ENCODE measurements at places on chromosomes 2 and 18.

DNA sequence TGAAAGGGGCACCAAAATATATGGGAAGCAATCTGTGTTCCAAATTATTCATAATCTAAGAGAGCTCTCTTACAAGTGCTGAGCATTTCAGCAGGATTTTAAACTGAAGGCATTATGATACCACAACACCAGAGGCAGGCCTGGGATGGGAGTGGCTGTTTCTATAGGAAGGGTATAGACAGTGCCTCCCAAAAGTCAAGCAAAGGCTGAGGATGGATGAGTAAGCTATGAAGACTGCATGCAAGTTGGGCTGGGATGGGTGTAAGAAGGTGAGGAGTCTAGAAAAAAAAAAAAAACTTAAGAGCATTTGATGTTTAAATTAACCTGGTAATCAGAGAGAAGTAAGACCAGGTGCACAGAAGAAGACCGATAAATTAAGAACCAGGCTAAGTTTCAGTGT is 132.5 kb downstream of the OSR1 start:
- no peak for DNase-seq

GRCh38 chr2:112679484-112679883 is 33.7 kb downstream of the SLC20A1 start:
- no peak for DNase-seq

DNA sequence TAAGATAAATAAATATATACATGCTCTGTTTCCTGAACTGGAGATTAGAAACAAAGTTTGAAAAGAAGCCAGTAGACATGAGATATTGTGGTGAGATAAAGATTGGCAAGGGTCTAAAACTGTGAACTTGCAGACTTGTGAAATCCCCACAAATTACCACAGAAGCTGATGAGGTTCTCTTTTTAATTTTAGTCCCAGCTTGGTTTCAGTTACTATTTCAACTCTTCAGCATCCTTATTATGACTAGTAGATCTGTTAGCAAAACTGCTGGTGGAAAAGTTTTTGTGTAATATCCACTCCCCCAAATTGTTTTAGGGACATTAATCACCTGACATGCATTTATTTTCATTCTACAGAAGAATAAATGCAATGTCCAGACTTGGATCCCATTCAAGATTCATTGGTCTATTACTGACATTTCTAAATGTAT is 20.8 kb downstream of the RASGRP3 start:
- DNase-seq: no peak

- DNase-seq: no peak
Observed at GRCh38 chr2:217935901-217936684, 66.7 kb downstream of the TNS1 start.

GRCh38 chr2:9164112-9164608 is 42.5 kb upstream of the ASAP2 start:
- no peak for DNase-seq

- no peak for DNase-seq
Observed at GRCh38 chr2:224841910-224842309, 125.7 kb upstream of the CCDC195 start.

DNA sequence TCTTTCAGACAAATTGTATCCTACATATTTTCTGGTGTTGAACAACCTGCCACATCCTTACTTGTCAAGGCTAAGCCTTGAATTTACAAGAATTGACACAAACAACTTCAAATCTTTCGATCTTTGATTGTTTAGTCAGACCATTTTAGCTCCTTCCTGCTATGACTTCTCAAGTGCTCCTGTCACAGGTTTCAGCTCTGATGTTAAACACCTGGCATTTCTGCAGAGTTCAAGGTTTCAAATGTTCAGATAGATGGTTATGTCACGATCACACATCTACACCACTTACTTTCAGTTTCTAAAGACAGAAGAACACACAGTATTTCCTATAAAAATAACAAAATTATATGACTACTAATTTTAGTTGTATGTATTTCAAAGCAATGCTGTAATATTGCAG is 84.0 kb downstream of the RND3 start:
- DNase-seq: no peak

GRCh38 chr2:216803791-216804190 is 56.1 kb downstream of the TNP1 start:
- no peak for DNase-seq

GRCh38 chr2:98539056-98539735 is 69.1 kb downstream of the COA5 start:
- DNase-seq: no peak

- DNase-seq: no peak
Observed at GRCh38 chr2:43349904-43350303, 123.5 kb upstream of the ZFP36L2 start.

DNA sequence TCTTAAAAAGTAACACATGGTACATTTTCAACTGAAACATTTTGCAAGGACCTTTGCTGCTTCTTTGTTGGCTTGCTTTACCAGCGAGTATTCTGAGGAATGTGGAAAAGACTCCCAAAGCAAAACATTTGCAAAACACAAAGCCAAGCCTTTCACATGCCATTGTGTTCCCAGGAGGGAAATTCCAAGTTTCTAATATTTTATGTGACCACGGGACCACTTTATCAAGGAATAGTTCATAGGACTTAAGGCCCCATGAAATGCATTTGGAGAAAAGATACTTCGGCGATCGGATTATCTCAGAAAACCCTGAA is 26.2 kb downstream of the CYP27C1 start:
- DNase-seq: no peak

- peak; percentile 76 for DNase-seq
Observed at GRCh38 chr18:26574958-26575864, 26.9 kb upstream of the KCTD1 start.

- DNase-seq: no peak
Observed at GRCh38 chr2:23564615-23564960, 179.6 kb downstream of the KLHL29 start.

- DNase-seq: no peak
Observed at GRCh38 chr2:16055848-16056580, 115.7 kb downstream of the MYCN start.

GRCh38 chr2:62383846-62384245 is 122.1 kb downstream of the TMEM17 start:
- DNase-seq: no peak

DNA sequence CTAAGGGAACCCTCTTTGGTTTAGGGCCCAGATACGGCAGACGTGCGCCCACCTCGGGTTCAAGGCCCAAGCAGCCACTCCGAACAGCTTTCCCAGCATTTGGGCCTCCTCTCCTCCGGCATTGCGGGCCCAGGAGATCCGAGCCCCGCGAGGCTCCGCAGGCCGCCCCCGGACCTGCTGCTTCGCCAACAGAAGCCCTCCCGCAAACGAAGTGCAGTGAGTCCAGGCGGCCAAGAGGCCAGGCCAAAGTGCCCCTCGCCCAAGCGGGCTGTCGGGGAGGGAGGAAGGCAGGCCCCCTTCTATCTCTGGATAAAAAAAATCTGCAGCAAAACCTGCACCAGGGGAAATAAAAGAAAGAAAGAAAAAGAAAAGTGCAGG is 6.0 kb downstream of the EN1 start:
- no peak for DNase-seq

GRCh38 chr18:79047556-79048244 is 21.5 kb upstream of the ATP9B start:
- DNase-seq: no peak

DNA sequence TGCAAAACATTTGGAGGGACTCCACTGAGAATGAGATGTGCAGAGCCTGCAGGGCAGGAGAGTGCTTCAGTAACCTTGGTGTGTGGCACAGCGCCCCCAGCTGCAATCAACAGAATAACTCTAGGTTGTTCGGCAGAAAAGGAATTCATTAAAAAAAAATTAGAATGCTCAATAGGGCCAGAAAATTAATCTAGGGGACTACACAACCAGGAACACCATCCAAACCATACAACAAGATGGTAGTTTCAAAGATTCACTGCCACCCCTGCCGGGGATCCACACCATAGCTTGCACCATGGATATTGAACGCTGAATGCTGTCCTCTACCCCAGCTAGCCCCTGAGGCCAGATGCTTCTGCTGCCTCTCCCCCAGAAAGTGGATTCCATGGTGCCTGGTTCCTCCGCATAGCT is 50.1 kb downstream of the THUMPD2 start:
- peak; percentile 34 for DNase-seq

- no peak for DNase-seq
Observed at GRCh38 chr2:220574038-220574437, 946.6 kb downstream of the SLC4A3 start.

- peak; percentile 14 for DNase-seq
Observed at GRCh38 chr2:10285556-10286198, 17.0 kb upstream of the HPCAL1 start.

GRCh38 chr2:233791151-233791882 is 13.2 kb downstream of the MROH2A start:
- DNase-seq: no peak

DNA sequence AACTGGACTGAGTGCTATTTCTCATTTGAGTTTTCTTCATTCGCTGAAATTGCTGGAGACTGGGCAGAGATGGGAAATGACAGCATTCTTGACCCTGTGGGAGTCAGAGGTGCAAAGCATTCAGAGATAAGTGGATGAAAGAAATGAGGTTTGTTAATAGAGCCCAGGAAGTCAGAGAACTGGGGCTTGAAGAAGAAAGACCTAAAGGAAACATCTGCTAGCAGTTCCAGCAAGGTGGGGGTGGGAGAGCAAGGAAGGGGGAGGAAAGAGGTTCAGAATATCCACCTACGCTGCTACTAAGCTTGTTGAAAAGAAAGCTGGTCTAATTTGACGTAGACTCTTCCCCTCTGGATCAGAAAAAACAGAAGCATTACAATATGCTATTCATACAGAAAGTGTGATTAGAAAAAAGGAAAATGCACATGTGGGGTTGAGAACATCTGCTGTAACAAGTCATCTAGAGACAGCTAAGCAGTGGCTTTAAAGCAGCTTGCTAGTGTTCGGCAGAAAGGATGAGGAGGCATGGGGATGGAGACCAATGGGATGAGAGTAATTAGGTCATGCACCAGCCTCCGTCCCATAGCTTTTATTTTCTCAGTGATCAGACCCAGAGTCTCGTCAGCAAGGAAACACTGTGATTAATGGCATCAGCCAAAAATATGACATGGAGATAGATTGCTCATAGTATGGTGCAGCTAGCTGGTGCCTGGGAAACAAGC is 29.7 kb downstream of the NAB1 start:
- DNase-seq: no peak

- DNase-seq: no peak
Observed at GRCh38 chr2:205022841-205023240, 477.6 kb downstream of the PARD3B start.

GRCh38 chr18:4198956-4199355 is 256.2 kb downstream of the DLGAP1 start:
- no peak for DNase-seq

- no peak for DNase-seq
Observed at GRCh38 chr2:53545604-53546003, 222.0 kb upstream of the CHAC2 start.

GRCh38 chr2:8472545-8473323 is 209.1 kb upstream of the ID2 start:
- no peak for DNase-seq

- no peak for DNase-seq
Observed at GRCh38 chr2:37318401-37318800, 6.2 kb downstream of the PRKD3 start.

DNA sequence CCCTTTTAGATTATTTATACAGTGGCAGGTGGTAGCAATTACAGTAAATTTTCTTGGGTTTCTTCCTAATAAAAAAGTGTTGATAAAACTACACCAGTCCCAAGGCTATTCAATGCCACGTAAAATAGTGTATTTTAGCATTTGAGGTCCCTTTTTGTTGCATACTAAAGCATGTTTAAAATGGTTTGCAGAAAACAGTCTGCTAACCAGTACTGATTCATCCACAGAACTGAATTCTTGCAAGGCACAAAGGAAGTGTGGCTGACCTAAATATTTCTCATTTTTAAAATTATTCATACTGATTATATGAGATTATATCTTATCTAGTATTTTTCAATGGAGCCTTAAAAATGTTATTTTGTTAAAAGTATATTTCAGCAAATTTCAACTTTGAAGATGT is 98.1 kb downstream of the SMAD2 start:
- DNase-seq: no peak

DNA sequence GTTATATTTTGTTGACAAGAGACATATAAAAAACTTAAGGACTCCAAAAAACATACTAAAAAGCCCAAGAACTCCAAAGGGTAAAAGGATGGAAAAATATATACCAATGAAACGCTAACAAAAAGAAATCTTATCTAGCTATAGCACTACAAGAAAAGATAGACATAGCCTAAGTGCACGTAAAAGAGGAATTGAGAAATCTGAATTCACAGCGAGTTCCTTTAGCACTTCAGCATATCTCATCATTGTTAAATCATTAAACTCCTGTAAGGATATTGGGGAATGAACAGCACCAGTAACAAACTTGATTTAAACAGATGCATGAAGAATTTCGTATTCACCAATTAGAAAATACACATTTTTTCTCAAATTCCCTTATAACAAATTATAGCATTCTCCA is 134.1 kb downstream of the CAPN13 start:
- no peak for DNase-seq

DNA sequence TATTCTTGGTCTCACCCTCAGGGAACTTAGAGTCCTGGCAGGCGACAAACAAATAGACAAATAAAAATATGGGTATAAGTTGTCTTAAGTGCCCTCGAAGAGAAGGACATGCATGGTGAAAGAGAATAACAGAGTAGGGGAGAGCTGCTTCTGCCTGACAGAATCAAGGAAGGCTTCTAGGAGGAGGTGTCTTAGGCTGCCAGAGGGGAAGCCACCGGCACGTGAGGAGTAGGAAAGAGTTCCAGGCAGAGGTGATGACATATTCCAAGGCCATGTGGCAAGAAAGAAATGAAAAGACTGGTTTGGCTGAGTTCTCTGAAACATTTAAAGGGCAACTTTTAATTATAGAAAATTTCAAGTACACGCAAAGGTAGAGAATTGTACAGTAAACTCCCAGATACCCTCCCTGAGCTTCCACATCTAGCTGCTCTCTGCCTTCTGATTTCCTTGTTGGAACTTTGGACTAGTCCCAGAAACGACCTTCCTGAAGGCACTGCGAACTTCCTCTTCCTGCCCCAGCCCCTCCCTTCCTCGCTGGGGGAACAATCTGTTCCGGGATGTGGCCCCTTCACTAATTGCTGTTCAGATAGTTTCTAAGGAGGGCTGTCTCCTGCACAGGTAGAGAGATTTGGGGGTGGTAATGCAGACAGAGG is 91.7 kb downstream of the DYSF start:
- DNase-seq: no peak

DNA sequence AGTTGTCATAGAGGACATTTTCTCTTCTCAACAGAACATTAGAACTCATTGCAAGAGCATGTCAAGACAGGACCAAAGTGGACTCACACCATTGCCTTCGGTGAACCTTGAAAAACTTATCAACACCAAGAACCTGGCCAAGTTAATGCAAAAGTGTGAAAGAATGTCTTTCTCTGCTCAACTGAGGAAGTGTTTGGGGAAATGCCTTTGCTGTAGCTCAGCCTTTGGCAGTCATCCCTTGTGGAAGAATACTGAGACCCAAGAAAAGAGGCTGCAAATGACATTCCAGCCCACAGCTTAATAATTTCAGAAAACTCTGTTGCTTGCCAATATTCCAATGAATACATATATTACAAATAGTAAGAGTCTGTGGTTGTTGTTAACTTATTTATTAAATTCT is 728.8 kb upstream of the PIK3C3 start:
- no peak for DNase-seq

Data from COR-L47 (cell line).